ENCODE measurements at places on chromosomes 3 and 15.

- ATAC-seq = no peak
Observed at GRCh38 chr15:50675535-50676144, 11.0 kb downstream of the TRPM7 start.

- ATAC-seq = peak; percentile 26
Observed at GRCh38 chr15:101276501-101277037, 716 bp downstream of the SELENOS start.

GRCh38 chr15:25504307-25504706 lies 65.5 kb upstream of the UBE3A start:
- no peak for ATAC-seq

GRCh38 chr15:90642464-90643300 lies 74.5 kb upstream of the BLM start:
- no peak for ATAC-seq

DNA sequence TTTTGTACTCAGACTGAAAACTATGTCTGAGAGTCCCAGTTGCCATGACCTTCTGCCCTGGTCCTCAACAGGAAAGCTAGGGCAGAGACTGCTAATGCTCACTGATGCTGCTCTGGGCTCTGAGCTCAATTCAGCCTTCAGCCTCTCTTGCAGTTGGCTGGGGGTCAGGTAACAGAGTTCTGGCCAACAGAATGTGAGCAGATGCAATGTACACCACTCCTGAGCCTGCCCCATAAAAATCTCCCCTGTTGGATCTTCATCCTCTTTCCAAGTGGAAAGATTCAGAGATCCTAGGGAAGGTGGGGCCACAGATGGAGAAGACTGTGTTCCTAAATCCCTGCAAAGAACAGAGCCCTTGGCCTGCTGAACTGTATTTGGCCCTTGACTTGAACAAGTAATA lies 87.8 kb downstream of the PDZRN3 start:
- ATAC-seq = no peak

GRCh38 chr15:65423150-65423975 lies 616 bp upstream of the IGDCC4 start:
- ATAC-seq = no peak

GRCh38 chr3:20648921-20649381 lies 462.9 kb upstream of the SGO1 start:
- ATAC-seq = no peak

GRCh38 chr15:64897345-64897985 lies 14.2 kb upstream of the ANKDD1A start:
- ATAC-seq = peak; percentile 73

DNA sequence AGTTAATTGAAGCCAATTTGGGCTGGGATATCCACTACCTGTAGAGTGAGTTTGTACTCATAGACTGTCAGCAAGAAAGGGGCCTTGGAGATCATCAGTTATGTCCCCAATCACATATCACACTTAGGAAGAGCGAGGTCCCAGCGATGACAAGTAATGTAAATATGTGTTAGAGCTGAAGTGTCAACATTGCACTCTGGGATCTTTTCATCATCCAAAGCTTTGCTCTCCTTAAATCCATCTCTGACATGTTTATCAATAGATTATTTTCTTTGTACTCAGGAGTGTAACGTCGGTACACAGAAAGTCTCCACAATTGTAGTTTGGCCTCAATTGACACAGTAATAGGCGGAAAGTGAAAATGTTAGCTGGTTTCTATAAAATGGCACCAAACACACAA lies 113.7 kb upstream of the TPRG1 start:
- ATAC-seq = no peak

- ATAC-seq = no peak
Observed at GRCh38 chr3:79247725-79248043, 520.1 kb downstream of the ROBO1 start.

DNA sequence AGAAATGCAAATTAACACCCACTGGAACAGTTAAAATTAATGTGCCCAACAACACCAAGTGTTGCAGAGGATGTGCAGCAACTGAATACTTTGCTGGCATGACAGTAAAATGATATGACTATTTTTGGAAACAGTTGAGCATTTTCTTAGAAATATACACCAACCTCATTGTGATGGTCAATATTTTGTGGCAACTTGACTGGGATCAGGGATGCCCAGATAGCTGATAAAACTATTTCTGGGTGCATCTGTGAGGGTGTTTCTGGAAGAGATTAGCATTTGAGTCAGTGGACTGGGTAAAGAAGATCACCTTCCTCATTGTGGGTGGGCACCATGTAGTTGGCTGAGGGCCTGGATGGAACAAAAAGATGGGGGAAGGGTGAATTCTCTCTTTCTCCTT lies 57.9 kb downstream of the RPLP1 start:
- ATAC-seq = no peak

- no peak for ATAC-seq
Observed at GRCh38 chr3:49277383-49277775, 347 bp upstream of the C3orf62 start.

DNA sequence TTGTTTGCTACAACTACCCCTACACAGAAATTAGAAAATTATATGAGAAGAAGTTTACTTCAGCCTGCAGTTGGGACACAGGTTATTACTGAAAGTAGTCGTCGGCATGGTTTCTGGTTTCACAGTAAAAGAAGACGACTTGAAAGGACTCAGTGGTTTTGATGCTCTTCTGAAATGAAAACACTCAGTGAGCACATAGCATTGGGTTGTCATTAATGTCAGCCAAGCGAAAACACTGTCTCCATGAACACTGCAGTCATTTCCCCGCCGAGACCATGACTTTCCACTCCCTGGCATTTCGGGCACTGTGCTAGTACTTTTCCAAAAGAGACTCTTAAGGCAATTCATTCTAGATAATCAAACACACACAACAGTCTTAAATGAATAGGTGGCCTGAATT lies 69.2 kb upstream of the ICE2 start:
- no peak for ATAC-seq
